ENCODE measurements at places on chromosomes 3 and 15.

DNA sequence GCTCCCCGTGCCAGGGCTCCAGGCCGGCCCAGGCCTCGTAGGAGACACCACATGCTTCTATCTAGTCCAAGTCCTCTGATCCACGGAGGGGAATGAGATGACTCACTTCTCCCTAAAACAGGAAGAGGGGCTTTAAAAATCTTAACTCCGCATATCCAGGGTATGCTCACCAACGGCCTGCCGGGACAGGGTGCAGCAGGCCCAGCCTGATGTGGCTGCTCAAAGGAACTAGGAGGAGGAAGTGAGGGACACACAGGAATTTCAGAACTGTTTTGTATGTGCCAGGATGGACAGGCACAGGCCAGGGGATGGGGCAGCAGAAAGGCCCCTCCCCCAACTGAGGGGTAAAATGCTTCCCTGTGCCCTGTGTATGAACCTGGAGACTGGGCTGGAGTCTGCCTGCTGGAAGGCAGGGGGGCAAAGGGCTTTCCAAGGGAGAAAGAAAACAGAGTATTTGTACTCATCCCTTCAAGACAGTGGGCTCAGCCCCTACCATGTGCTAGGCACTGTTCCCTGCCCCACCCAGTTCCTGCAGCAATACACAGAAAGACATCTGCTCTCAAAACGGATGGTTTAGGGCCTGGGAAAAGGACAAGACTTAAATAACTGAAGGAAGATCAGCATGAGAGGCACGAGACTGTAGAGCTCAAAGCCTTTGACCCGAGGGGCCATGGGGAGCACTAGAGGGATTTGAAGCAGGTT lies 22.1 kb downstream of the CHDH start:
- no peak for DNase-seq

DNA sequence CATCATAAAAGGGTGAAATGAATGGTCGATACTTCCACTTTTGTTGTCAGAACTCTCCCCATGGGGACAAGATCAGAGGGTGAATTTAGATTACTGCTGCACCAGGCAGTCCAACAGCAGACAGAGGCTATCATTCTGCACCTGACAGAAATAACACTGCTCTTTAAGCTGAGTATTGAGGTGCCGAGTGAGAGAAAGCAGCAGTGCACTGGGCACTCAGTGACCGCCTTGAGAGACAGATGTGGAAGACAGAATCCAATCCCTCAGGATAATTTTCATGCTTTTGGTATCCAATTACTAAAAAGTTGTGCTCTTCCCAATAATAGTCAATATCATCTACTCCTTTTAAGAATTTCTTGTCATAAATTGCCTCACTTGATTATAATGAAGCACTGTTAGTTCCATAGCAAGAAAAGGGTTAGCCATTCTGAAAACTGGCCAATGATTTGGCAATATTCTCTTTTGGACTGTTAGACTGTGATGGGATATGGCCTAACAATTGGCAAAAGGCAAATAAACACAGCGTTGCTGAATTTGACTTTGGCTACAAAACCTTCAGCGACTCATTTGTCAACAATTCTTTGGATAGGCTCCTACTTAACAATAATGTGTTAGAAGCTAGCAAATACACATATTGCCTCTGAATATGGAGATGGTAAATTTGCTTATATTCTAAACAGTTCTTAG lies 5.5 kb downstream of the FGF7 start:
- DNase-seq, result no peak

- no peak for DNase-seq
Measured at GRCh38 chr3:14360123-14360881, 42.1 kb upstream of the SLC6A6 start.

DNA sequence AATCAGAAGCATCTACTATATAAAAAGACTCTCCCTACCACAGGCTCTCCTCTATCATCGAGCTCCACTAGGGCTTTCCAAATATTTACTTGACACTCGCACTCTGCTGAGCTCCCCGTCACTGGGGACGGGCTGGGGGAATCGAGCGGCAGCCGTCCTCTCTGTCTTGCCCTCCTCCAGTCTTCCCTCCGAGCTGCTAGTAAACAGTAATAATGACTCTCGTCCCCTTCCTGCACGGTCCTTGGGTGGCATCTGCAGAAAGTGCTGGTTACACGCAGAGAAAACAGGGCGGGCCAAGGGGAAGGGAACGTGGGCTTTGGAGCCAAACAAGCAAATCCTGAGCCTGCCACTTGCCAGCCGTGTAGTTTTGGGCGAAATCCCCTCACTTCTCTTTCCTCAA lies 96.6 kb downstream of the LRIG1 start:
- DNase-seq, result no peak

- no peak for DNase-seq
Measured at GRCh38 chr3:124586126-124587052, 143.9 kb upstream of the UMPS start.

DNA sequence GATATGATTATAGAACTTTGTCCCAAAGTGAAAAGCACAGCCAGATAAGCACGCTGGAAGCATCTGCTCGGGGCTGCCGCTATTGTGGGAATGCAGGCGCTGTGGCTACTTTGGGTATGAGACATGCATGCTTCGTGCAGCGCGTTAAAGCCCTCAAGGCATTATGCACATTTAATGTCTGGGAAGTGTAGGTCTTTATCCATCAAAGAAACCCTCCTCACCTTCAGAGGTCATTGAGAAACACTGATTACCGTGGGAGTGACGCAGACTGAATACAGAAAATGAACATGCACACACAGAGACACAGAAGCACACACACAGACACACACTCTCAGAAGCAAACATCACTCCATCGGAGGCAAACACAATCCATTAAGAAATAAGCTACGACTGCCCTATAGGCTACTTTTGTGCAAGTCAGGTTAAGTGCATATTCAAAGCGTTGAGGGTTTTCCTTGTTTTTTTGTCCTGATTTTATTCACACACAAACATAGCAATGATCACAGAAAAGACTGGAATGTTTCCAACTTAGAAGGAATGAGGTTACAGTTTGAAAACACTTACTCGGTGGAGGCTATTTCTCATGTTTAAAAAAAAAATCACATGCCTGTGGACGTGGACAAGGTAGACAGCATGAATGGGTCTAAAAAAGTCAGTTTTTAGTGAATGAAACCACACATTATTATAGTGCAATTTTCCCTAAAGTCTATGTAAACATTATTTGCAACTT lies 68.5 kb downstream of the PLCH1 start:
- no peak for DNase-seq

GRCh38 chr15:44580105-44580504 lies 43.2 kb downstream of the EIF3J start:
- DNase-seq, result no peak

GRCh38 chr3:127688022-127688415 lies 15.3 kb downstream of the ABTB1 start:
- DNase-seq, result peak; percentile 28

GRCh38 chr15:86164232-86164898 lies 84.7 kb downstream of the AGBL1 start:
- no peak for DNase-seq

- DNase-seq, result no peak
Measured at GRCh38 chr3:9247941-9248521, 1.4 kb downstream of the SRGAP3 start.

GRCh38 chr3:138188013-138188730 lies 1.1 kb downstream of the ARMC8 start:
- DNase-seq, result no peak

DNA sequence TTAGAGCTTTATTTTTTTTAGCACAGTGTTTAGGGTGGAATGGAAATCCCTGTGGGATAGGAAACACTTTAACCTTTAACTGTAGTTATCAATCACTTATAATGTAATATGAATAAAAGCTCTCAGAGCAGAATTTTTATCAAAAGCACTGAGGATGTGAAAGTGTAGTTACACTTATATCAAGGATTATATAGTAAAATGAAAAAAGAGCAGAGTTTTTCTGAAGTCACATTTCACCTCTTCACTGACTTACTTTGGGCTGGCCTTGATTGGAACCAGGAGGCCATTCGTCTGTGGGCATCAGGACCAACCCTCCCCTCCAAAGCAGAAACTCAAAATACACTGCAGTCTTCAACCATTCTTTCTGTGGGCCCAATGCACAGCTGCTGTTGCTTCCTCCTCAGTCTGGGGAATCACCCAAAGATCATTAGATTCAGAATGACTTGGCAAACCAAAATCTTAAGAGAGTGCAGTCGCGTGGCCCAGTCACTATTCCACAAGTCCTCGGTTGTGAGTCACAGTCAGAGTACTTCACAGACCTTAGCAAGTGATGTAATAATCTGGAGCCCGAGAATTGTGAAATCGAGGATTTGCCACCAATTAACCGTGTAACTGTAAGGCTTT lies 132.6 kb upstream of the COL8A1 start:
- no peak for DNase-seq

GRCh38 chr3:16494814-16495431 lies 18.6 kb downstream of the RFTN1 start:
- DNase-seq, result no peak

DNA sequence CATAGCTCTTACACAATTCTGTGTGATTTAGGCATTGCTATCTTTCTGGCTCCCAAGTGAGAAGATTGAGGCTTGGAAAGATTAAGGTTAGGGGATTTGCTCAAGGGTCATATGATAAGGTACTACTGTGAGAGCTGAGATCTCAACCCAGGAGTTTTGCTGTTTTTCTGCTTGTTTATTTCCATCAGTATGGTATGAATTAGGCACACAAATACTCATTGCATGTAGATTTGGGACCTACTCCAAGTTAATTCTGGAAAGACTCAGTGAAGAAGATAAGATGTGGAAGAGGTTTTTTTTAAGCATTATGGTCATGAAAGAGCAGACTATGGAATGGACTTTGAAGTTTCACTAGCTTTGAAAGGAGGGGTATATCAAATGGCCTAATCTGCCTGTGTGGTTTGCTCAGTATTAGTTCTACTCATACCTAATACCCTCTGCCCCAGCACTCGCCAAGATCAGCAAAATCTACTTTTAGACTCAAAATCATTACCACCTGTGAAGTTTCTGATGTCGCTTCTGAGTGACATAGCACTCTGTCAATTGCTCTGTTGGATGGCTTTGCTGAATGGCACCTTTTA lies 12.5 kb downstream of the MBNL1 start:
- no peak for DNase-seq

DNA sequence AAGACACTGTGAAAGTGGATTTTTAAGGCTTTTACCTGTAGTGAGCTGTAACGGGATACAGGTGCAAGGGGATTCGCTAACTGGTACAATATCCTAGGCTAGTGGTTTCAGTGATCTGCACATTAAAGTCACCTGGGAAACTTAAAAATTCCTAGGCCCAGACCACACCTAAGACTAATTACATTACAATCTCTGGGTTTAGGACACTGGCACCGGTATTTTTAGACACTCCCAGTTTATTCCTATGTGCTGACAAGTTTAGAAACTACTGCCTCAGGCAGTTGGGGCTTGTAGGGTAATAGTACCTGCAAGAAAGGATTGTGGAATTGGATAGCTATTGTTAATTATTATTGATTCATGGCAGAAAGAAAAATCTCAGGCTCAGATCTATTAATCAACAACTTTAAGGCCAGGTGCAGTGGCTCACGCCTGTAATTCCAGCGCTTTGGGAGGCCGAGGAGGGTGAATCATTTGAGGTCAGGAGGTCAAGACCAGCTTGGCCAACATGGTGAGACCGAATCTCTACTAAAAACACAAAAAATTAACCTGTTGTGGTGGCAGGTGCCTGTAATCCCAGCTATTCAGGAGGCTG lies 50.4 kb upstream of the CASR start:
- DNase-seq, result no peak

GRCh38 chr3:134457376-134458074 lies 28.3 kb downstream of the ANAPC13 start:
- DNase-seq, result no peak

DNA sequence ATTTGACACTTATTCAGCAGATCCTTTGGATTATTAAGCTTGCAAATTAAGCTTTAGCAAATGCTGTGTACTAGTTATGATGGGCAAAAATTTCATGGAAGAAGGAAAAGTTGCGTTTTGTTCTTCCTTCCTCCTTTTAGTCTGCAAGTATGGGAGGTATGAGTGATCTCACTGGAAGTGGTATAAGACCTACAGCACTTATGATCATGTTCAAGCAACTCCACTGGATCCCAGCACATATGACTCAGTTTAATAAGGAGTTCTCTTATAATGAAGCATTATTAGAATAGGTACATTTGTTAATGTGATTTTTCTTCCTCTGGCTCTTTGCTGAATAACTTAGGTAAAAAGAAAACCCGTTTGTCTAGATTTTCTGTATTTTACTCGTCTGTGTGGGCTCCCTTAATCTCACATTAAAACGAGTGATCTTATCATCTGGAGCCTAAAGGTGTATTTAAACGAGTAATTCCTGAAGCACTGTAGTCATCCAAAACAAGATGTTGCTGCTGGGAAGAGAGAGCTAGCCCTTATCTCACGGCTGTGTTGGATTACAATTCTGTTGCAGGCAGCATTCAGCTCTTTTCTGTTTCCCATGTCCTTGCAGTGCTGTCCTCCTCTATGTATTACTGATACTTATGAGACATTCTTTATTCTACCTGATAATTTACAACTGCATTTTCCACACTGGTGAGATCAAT lies 264.9 kb downstream of the GBE1 start:
- DNase-seq, result no peak

- DNase-seq, result no peak
Measured at GRCh38 chr3:45426161-45426560, 37.8 kb downstream of the LARS2 start.

All from sciatic nerve (tissue), 2 donors.